Sciatic nerve (tissue), 2 donors: ENCODE measurements at places on chromosomes 6 and 20.

- DNase-seq: no peak
These were observed 55.2 kb upstream of the RBM24 start for GRCh38 chr6:17225767-17226630.

DNA sequence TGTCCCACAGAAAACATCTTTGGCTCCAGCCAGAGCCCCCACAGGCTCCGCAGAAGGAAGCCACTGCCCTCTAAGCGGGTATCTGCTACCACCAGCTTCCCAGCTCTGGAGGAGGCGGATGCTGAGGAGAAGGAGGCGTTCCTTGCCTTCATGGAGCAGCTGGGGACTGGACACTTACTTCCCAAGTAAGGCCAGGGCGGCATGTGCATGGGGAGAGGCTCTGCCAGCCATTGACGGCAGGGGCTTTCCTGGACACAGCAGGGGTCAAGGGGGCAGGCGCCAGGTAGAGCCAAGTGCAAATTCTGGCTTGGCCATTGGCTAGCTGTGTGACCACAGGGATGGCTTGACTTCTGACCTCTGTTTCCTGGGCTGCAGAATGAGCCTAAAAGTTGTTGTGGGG is 17.8 kb downstream of the RAB44 start:
- no peak for DNase-seq

DNA sequence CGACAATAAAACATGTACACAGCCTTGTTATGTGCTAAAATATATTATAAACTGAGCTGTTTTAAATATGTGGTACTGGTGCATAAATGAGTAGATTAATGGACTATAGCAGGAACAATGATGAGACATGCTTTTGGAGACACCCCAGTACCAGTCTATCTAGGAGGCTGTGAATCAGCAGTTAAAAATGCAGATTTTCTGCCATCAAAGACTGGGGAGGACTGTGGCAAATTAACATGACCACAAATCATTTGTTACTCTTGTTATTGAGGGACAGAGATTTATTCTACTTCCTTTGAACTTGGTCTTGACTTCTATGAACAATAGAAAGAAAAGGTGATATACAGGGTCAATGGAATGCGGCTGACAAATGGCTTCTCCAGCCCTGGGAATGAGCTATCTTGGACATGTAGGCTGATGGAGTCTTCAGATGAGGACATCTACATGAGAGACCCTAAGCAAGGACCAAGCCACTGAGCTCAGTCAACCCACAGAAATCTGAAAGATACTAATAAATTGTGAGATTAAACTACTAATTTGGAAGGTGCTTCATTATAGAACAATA is 551.7 kb upstream of the GJE1 start:
- DNase-seq: no peak

DNA sequence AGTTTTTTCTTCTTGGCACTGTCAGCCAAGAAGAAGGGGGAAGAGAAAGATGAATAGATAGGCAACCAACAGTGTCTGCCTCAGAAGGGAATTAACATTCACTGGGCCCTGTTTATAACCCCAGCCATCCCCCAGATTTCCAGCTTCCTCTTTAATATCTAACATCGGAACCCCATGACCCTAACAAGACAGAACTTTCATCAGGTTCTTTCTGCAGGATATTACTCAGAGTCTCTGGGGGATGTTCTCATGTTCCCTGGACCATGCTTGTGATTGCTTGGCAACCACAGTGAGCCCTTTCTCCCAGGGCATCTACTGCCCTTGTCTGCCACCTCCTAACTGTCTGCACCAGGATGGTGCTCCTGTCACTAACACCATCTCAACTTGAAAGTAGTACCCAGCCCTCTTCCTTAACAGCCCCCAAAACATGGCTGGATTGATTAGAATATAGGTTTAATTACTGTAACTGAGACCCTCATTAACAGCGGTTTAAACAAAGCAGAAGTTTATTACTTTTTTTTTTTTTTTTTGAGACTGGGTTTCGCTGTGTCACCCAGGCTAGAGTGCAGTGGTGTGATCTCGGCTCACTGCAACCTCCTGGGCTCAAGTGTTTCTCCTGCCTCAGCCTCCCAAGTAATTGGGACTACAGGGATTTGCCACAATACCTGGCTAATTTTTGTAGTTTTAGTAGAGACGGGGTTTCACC is 12.0 kb upstream of the PTPN1 start:
- DNase-seq: no peak

DNA sequence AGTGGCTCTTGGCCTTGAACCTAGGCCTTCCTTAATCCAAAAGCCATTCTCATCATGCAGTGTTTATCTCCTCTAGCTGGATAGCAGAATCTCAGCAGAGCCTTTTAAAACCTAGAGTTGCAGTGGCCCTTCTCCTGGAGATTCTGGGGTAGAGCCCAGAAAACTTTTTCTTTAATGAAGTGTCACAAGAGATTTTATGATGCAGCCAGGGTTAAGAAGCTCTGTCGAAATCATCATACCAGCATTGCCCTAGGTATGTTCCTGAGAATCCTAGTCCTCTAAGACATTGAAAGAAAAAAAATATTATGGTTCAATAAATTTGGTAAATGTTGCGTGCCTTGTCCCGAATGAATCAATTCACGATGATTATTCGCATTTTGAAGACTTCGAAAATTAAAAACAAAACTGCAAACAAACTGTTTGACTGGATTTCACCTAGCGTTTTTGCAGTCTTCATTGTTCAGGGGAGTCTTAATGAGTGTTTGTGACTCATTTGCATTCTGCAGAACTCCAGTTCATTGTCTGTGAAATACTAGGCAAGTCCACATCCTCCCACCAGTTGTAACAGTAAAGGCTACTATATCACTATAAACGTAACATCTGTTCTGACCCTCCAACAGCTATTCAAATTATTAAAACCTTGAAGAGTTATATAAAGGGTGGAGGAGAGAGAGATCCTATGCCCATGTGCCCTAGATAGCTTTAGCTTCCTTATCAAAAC is 198.6 kb downstream of the UST start:
- DNase-seq: no peak

DNA sequence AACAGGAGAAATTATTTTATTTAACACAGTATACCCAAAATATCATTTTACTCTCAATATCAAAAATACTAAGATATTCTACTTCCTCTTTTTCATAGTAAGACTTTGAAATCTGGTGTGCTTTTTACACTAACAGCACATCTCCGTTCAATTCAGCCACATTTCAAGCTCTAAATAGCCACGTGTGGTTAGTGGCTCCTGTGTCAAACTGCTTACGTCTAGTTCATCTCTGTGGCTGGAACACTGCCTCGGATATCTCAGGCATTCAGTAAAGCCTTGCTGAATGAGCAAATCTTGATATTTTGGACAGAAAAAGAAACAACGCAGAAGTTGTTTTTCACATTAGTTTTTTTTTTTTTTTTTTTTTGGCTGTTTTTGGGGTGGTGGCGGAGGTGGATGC is 136.1 kb downstream of the EYA4 start:
- no peak for DNase-seq

DNA sequence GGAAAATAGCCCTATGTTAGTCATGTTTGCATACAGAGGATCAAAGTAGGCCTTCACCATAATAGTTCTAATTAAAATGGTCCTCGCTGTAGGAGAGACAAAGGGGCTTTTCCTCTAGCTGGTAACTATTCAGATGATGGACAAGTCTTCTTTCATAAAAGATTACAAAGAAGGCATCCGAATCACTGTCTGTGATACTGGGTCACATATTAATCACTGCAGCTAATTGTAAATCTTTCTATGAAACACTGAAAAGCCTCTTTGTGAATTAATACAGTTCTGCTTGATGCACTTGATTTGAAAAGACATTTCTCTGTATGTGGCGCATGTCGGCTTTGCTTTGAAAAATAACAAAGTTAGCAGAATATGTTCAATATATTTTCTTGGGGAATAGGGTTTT is 520.8 kb downstream of the KIF16B start:
- no peak for DNase-seq
